Uterus (tissue), 4 donors: ENCODE measurements at places on chromosomes 6 and 20. TPM values are rescaled to one million over a fixed set of nuclear protein-coding genes. Genes with fewer than 3 reads are reported as not detected.

DNA sequence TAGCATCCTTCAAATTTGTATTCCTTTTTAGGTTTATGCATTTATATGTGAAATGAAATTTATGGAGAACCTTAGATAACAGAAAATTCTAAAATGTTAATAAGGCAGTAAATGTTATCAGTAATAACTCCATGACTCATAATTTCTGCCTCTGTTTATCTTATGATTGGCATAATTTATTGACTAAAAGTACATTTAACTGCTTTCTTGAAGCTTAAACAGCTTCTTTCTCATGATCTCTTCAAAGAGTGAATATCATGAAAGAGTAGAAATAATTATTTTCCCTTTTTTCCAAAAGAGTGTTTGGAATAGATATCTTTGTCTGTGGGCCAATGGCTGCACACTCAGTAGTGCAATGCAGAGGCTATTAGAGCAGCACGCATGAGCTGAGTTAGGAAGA is 91.3 kb downstream of the SHLD1 start:
- DNase-seq, result no peak

- no peak for DNase-seq
Measured at GRCh38 chr6:160226118-160226591, 32.5 kb downstream of the SLC22A2 start.

The SOX12 gene
- total RNA-seq, result 2.4 TPM

GRCh38 chr6:158488065-158488464 is 71.8 kb upstream of the TMEM181 start:
- no peak for DNase-seq
